Left kidney (tissue), 8 donors: ENCODE measurements at places on chromosomes 13 and 19. TPM values are rescaled to one million over a fixed set of nuclear protein-coding genes. Genes with fewer than 3 reads are reported as not detected.

Gene PLK5
- polyA plus RNA-seq: 0.23 TPM

Gene CCDC8
- polyA plus RNA-seq: 45.2 TPM

DNA sequence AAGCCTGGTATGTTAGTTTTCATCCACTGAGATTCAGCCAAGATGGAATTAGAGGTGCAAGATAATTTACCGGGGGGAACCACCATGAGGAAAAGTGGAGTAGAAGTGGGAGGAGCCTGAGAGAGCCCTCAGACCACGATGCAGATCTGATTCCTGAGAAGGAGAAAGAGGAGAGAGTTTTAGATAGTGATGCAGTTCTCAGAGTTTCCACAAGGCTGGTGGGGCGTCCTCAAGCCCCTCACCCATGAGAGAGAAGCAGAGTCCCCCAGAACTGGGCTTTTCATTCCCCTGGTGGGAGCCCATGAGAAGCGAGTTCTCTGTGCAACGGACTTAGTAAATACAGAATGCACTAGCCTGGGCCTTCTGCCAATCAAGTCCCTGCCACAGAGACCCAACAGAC, 18.1 kb downstream of the CEACAM5 start:
- DNase-seq: no peak

Gene SYT5
- 0.30 TPM for polyA plus RNA-seq

DNA sequence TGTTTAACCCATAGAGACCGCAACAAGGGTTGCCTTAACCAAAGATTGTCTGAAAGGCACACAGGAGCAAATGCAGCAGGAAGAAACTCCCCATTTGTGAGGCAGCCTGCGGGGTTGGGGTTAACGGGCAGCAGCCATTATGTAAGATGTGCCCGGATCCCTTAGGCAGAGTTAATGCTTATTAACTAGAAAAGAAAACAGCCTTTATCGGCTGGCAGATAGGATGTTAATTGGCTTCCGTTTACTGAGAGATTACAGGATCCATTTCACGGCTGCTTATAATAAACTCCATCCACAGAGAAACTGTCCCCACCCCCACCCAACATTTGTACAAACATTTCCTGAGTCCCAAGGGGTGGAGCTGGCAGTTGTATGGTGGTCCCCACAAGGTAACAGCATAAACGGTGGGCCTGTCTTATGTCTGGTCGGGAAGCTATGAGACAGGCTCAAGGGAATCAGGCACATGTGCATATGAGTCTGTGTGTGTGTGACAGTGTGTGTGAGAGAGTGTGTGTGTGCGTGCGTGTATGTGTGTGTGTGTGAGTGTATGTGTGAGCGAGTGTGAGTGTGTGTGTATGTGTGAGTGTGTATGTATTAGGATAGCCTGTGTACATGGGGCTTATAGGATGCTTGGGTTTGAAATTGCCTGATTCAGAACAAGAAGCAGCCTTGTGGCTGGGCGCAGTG, 10.5 kb downstream of the SLC25A42 start:
- DNase-seq: no peak

Gene IGFL3
- not detected for polyA plus RNA-seq

DNA sequence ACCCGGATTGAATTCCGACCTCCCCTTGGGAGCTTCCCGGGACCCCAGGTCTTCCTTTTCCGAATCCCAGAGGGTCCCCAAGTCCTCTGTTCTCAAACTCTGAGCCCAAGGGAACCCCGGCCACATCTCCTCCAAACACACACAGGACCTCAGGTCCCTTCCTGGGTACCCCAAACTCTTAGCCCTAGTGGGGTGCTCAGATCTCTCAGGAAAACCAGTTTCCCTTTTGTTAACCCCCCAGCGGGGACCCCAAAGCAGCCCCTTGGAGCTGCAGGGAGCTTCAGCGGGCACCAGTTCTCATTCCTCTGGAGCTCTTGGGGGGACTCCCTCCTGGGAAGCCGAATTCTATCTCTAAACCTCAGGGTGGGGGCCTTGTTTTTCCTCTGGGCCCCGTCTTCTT, 774 bp downstream of the CACNG6 start:
- no peak for DNase-seq

GRCh38 chr19:44816301-44816700, 7.4 kb downstream of the BCAM start:
- no peak for DNase-seq

Gene FCER2
- polyA plus RNA-seq: not detected

Gene TNFRSF19
- 60.8 TPM for polyA plus RNA-seq

DNA sequence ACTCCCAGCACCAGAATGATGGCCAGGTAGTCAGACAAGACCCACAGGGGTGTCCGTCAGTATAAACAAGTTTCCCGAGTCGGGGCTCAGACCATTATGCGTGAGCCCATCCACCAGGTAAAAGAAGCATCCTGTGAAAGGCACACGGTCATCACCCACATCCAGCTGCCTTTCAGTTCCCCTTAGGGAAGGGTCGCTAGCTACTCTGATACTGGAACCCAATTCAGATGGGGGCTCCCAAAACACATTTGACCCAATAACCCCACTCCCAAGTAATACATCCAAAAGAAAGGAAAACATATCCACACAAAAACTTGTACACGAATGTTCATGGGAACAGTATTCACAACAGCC, 66.8 kb downstream of the STK24 start:
- DNase-seq: no peak

GRCh38 chr13:36135876-36136275, 4.7 kb upstream of the DCLK1 start:
- DNase-seq: no peak

- no peak for DNase-seq
Measured at GRCh38 chr13:56907766-56908165, 233.0 kb upstream of the PRR20A start.

GRCh38 chr19:6116749-6117430, 6.6 kb upstream of the RFX2 start:
- DNase-seq: no peak

DNA sequence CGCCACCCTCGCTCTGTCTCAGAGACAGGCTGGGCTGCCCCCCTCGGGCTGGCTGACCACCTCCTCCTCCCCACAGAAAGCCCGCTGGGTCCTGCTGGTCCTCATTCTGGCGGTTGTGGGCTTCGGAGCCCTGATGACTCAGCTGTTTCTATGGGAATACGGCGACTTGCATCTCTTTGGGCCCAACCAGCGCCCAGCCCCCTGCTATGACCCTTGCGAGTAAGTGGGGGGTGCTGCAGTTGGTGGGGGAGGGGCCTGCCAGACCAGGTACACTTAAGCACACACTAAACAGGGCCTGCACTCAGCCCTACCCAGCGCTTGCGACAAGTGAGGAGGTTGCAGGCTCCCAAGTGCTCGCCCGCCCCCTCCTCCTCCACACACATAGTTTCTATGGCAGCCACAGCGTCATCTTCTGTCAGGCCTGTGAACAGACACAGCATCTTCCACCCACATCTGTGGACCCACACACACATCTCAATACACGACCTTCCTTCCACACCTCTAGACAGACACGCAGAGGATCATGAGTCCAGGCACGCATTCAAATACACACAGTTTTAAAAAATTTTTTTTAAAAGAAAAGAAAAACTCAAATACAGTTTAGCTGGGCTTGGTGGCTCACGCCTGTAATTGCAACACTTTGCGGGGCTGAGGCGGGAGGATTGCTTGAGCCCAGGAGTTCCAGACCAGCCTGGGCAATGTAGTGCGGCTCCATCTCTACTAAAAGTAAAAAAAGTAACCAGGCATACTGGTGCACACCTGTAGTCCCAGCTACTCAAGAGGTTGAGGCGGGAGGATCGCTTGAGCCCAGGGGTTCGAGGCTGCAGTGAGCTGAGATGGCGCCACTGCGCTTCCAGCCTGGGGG, 18.4 kb downstream of the PLD3 start:
- DNase-seq: peak; percentile 47

Gene AMER2
- 0.35 TPM for polyA plus RNA-seq

GRCh38 chr13:113637262-113638160, 20.5 kb downstream of the ATP4B start:
- no peak for DNase-seq

DNA sequence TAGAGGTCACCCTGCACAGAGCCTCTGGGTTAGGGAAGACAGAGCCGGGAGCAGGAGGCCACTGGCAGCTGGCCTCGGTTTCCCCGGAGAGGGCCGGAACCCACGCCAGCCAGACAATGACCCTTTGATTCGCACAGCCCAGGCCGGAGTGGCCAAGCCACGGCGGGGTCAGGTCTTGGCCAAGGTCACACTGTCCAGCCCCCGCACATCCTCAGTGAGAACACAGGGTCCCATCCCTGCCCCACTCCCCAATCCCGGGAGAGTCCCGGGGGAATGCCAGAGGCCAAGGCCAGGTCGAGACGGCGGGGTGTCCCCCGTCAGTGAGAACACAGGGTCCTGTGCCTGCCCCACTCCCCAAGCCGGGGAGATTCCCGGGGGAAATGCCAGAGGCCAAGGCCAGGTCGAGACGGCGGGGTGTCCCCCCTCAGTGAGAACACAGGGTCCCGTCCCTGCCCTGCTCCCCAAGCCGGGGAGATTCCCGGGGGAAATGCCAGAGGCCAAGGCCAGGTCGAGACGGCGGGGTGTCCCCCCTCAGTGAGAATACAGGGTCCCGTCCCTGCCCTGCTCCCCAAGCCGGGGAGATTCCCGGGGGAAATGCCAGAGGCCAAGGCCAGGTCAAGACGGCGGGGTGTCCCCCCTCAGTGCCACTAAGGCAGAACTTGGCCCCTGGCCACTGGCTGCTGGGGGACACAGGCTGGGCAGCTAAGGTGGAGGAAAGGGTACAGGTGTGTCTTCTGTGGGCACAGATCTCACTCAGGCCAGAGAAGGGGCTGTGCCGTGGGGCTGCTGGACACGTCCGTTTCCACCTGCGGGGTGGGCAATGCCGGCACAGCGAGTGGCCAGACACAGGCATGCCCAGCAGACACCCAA, 1.7 kb upstream of the FSTL3 start:
- no peak for DNase-seq

DNA sequence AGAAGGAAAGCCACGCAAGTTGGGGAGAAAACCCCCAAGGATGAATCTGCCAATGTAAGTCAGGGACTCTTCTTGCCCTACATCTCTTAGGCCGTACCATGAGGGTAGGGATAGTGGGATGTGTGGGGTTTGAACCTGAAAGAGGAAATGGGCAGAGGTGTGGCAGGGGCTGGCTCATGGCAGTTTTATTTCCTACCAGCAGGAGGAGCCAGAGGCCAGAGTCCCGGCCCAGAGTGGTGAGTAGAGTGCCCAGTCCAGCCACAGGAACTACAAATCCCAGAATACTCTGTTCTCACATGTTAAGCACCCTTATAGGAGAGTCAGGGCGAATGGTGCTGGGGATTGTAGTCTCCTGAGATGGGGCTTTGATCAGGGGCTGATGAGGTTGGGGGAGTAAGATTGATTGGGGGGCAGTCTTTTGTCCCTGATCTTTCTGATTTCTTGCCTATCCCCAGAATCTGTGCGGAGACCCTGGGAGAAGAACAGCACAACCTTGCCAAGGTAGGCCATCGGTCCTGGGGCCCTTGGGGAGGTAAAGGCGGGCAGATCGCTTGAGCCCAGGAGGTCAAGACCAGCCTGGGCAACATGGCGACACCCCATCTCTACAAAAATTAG, 16.5 kb downstream of the VASP start:
- peak; percentile 84 for DNase-seq

Gene SDHAF1
- 9.4 TPM for polyA plus RNA-seq

DNA sequence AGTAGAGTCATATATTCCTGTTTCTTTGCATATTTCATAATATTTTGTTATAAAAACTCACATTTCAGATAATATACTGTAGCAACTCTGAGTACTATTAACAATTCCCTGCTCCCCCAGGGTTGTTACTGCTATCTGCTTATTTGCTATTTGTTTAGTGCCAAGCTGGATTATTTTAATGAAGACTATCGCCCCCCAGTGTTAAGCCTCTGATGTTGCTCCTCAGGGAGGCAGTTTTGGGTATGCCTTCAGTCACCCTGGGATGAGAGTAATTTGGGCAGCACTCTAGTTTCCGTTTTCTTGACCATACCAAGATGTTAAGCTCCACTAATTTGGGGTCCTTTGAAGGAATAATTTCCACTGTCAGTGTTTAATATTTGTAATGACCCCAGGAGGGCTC, 46.0 kb downstream of the MICU2 start:
- DNase-seq: no peak

DNA sequence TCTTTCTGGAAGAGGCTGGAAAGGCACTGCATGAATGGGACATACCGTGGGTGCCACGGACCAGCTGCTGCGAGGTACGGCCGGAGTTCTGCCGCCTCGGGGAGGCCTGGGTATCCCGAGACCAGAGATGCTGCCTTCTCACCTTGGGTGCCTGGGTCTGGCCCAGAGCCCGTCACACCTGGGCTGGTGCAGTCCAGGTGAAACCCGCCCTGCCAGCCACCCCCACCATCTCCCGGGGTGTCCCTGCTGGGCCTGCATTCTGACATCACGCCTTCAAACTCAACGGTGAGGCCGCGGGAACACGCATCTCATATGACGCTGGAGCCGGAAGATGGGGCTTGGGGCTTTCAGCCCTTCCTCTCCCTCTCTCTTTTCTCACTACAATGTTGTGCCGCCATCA, 98.0 kb downstream of the GADD45B start:
- DNase-seq: no peak

GRCh38 chr13:76350399-76350798, 535.8 kb downstream of the KCTD12 start:
- no peak for DNase-seq

Gene GNG7
- 5.4 TPM for polyA plus RNA-seq

- DNase-seq: no peak
Measured at GRCh38 chr19:50644315-50644915, 4.7 kb upstream of the SYT3 start.
